CD4-positive, alpha-beta T cell treated with Interleukin-15 for 4 hours (primary cell): ENCODE measurements at places on chromosomes 4 and X.

- DNase-seq: no peak
These were observed 134.2 kb downstream of the PWWP3B start for GRCh38 chrX:106302304-106302703.

GRCh38 chrX:23003116-23003515 lies 3.4 kb downstream of the DDX53 start:
- DNase-seq: no peak

DNA sequence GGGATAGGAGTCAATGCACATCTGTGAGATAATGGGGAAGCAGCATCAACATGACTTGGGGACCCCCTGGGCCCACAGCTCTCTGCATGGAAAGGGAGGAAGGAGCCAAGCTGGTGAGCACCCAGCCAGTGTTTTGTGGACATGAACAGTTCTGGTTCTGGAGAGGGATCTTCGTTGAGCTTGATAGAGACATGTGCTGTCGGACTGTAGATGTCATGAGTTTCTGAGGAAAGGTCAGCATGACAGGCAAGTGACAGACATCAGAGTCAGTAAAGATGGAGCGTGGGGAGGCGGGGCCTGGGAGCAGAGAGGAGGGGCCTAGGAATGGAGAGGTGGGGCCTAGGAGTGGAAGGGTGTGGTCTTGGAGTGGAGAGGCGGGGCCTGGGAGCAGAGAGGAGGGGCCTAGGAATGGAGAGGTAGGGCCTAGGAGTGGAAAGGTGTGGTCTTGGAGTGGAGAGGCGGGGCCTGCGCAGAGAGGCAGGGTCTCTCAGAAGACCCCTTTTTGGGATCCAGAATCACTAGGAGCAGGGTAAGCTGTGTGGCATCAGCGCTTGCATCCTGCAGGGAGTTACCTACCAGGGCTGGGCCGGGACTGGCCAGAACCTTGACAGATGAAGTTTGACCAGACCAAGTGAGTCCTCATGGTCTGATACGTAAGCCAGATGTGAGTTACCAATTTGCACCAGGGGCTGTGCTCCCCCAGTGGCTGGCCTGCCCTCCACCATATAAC lies 33.7 kb downstream of the PIGG start:
- DNase-seq: no peak

DNA sequence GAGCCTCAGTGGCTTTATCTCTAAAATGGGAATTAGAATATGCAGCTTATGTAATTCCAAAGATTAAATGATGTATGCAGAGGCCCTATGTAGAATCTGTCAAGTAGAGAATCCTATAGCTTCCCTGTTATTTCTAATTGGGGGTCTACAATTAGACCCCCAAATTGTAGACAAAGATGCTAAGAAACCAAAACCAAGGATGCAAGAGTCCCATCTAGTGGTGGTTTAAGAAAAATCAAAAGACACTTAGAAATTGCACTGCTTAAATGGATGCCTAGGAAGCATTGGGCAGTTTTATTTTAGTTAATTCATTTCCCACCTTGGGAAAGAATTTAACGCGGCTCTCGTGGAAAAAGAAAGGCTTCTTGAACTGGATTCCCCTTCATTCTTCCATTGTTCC lies 115.2 kb downstream of the GABRA2 start:
- DNase-seq: no peak

DNA sequence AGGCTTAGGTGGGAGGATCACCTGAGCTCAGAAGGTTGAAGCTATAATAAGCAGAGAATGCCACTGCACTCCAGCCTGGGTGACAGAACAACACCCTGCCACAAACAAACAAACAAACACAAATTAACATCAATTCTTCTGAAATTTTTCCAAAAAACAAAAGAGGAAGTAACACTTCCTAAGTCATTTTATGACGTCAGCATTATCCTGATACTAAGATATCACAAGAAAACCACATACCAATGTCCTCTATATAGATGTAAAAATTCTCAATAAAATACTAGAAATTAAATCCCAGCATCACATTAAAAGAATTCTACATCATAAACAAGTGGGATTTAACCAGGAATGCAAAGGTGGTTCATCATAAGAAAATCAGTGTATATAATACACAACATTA lies 64.4 kb upstream of the STK26 start:
- no peak for DNase-seq

DNA sequence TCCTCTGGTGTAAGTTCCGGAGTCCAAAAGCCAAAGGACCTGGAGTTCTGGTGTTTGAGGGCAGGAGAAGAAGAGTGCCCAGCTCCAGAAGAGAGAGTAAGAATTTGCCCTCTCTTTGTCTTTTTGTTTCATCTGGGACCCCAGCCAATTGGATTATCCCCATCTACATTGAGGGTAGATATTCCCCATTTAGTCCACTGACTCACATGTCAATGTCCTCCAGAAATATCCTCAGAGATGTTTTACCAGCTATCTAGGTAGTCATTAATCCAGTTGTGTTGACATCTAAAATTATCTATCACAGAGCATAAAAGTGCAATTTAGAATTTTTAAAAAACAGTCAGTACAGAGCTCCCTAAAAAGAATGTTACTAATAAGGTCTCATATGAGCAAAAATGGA lies 132.9 kb upstream of the TMEM47 start:
- DNase-seq: no peak

- DNase-seq: no peak
These were observed 132.0 kb upstream of the TET2 start for GRCh38 chr4:105014635-105015034.

DNA sequence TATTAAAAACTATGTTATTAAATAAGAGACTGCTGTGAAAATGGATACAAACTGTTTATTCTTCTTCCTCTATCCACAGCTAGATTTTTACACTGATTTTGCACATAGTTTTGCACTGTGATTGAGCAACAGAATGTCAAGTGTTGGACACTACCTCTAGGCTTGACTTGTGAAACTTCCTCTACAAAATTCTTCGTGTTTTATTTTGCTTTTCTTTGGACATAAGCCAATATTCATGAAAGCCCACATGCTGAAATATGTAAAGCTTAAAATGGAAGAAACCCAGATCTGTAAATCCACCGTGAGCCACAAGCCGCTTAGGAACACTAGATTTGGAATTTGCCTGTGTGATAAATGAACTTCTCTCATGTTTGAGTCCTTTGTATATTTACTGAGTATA lies 849.4 kb downstream of the FSTL5 start:
- no peak for DNase-seq

GRCh38 chrX:132833373-132833772 lies 125.1 kb downstream of the HS6ST2 start:
- DNase-seq: no peak

- DNase-seq: no peak
These were observed 137.6 kb downstream of the SCLT1 start for GRCh38 chr4:128955751-128956150.

DNA sequence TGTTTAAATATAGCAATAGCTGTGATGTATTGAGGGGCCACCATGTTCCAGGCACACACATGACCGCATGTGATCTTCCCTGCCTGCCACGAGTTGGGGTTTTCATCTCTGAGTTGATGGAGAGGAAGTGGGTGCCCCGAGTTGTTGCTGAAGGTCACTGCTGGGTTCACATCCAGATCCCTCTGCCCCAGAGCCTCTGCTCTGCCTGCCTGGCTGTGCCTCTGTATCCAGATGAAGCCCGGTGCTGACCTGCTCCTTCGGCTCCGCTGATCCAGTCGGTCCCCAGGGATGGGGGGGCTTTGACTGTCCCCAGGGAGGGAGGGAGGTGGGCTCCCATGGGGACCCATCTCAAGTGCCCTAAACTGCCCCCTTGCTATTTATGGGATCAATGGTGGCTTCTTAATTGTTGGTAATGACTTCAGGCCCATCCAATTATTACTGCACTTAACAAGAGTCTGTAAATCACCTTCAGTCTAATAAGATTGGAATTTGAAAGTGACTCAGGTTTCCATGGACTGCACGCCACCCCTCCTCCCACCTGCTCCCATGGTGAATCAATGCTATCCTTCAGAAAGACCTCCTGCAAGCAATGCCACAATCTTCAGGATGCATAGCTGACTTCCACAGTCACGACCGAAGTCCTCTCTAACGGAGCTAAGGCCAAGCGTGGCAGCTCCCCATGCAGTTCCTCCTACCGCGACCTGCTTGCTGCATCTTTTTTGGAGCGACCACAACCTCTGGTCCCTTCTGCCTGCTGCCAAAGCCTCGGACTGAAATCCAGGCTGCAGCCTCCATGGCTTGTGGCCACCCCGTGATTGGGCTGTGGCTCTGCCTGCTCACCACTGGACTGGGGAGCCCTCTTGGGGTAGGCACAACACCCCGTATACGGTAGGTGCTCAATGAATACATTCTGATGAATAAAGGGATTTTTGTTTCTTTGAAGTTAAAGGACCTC lies 73.1 kb downstream of the CPZ start:
- no peak for DNase-seq

DNA sequence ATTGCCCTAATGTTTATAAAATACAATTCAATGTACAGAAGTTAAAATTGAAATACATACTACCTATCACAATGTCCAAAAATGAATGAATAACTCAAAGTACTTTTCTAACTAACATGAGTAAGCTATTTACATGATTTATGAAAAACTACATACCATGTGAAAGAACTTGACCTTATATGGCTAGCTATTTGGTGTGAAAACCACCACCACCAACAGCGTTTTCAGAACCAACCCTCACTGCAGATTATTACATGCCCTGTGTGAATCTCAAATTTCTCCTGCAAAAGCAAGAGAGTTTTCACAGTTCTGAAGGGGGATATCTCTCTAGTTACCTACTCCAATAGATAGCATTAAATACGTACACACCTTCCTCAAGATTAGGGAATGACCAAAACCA lies 198.5 kb downstream of the SPATA18 start:
- DNase-seq: no peak

GRCh38 chr4:78803983-78804382 lies 27.8 kb downstream of the BMP2K start:
- no peak for DNase-seq

DNA sequence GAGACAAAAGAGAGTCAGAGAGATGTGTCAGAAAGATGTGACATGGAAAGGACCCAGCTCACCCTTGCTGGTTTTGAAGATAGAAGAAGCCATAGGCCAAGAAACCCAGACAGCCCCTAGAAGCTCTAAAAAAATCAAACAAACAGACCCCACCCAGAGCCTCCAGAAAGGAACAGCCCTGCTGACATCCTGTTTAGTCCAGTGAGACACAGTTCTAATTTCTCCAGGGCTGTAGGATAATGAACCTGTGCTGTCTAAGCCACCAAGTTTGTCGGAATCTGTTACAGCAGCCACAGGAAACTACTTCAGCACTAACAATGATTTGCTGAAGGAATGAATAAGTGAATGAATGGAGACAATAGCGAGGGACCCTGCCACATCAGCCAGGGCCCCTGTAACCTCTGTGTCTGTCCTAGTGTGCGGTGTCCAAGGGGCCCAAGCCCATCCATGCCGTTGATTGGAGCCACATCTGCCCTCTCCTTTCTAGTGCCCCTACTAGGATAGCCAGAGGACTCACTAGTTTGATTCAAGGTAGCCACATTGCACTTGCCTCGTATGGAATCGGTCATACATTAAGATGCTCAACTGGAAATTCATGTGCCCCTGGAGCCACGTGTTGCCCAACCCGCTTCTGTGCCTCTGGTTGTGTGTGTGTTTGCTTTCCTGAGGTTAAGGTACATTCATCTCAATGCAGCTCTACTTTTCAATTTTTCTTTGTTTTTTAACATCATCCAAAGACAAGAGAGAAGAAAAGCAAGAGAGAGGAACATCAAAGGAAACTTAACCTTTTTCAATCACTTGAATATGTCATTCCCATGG lies 32.5 kb upstream of the SLC2A9 start:
- DNase-seq: no peak

DNA sequence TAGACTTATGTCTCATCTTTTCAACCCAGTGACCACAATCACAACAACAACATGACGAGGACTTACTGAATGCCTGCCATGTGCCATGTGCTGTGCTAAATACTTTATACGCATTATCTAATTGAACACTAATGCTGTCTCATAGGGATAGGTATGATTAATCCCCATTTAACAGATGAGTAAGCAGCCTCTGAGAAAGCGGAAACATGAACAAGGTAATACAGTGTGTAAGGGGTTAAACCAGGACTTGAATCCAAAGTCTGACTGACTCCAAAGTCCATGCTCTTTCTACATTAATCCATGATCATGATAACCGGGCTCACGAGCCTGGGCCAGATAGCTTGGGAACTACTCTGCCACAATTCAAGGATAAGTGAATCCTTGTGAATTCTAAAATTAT lies 105.3 kb upstream of the MBNL3 start:
- no peak for DNase-seq

DNA sequence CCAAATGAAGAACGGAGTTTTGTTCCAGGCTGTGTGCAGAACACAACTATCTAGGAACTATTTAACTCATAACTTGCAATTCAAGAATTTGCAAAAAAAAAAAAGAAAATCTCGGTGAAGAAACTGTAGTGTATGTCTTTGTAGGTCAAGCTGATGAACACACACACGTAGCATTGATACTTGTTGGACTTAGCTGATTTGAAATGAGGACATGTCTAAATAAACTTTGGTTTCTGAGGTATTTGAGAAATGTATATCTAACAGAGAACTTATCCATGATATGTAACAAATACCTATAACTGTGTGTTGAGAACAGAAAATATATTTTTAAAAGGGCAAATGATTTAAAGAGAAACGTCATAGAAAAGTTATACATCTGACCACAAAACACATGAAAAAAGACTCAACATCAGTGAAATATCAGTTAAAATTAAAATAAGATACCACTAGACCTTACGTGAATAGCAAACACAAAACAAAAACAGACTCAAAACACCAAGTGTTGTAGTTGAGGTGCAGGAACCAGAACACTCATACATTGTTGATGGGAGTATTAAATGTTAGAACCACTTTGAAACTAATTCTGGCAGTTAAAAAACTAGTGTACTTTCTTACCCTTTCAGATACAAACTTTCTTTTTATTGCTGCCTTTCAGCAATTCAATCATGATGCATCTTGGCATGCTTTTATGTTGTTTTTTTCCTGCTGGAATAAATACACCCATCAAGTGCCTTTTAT lies 1535.8 kb upstream of the PCDH10 start:
- DNase-seq: no peak

DNA sequence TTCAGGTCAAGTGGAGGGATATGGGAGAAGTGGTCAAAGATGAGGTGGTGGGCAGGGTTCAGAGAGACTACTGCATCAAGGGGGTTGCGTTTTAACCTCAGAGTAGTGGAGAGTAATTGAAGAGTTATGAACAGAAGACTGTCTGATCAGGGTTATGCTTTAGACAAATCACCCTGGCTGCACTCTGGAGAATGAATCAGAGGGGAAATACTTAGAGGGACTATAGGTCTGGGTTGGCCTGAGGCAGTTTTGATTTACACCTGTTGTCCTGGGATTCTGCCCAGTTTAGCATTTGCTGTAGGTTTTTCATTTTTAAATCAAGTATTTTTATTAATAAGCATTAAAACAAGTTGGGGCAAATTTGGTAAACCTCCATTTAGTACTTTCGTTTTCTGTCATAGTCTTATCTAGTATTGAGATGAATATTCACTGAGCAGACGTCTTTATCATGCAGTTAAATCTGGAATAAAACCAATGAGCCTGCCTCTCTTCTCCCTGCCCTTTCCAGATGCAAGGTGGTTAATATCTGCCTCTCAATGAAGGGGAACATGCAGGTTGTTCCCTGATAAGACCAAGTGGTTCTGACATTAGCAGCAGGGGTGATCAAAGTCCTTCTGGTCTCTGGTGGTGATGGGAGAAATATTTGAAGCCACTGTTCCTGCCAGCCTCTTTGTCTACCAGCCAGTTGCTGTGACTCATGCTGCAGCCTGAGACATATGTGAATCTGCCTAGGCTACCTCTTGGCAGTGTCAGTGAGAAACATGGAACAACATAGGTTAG lies 116.0 kb upstream of the RPS6KA3 start:
- DNase-seq: peak; percentile 20

- DNase-seq: no peak
These were observed 84.7 kb downstream of the NHS start for GRCh38 chrX:17459661-17460060.

- DNase-seq: no peak
These were observed 138.5 kb downstream of the DCLK2 start for GRCh38 chr4:150216726-150217125.
